Cardiac fibroblast (primary cell): ENCODE measurements at places on chromosomes 3 and 15.

- DNase-seq, result peak; percentile 15
These were observed 122.6 kb upstream of the SLC6A11 start for GRCh38 chr3:10693457-10693856.

DNA sequence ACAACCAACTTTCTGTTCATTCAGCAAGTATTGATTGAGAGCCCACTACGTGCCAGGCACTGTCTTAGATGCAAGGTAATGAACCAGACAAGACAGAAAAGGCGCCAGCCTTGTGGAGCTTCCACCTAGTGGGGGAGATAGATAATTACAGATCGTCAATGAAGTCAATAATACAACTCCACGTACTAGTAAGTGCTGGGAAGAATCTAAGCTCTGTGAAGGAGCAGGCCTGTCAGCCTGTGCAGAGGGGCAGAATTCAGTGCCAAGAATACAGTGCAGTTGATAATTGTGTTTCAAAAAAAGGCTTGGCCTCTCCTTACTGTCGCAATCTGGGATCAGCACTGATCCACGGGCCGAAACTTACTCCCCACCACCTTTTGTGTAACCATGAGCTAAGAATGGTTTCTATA lies 186.3 kb downstream of the FEZF2 start:
- DNase-seq, result peak; percentile 81

- DNase-seq, result no peak
These were observed 537.3 kb upstream of the NR2F2 start for GRCh38 chr15:95793231-95793630.

GRCh38 chr3:50195501-50196252 lies 4.3 kb downstream of the GNAT1 start:
- peak; percentile 12 for DNase-seq

DNA sequence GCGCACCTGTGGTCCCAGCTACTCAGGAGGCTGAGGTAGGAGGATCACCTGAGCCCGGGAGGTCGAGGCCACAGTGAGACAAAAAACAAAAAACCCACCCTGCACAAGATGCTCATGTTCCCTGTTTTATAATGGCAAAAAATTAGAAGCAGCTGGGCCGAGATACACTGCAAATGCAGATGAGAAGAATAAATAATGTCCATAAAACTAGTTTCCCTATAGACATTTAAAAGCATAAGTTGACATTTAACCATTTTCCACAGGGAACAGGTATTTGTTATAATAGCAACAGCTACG lies 537 bp upstream of the SCAP start:
- DNase-seq, result no peak

GRCh38 chr3:181369637-181370036 lies 342.1 kb upstream of the SOX2 start:
- DNase-seq, result no peak

GRCh38 chr3:118778201-118778600 lies 256.4 kb downstream of the IGSF11 start:
- no peak for DNase-seq

DNA sequence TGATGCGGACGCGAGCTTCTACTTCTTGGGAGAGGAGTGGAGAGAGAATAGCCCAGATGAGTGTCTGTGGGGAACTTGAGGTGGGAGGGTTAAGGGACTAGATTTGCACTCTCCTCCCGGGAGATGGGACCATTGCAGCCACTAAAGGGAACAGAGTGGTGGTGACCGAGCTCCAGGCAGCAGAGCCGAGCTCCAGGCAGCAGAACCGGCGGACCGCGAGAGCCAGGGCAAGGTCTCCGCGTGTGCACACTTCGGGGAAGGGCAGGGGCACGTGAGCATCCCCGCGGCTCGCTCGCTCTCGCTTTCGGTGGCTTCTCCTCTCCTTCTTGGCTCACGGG lies 1.1 kb downstream of the IGDCC3 start:
- DNase-seq, result no peak

GRCh38 chr3:148923592-148923991 lies 58.5 kb downstream of the CPA3 start:
- DNase-seq, result no peak

- DNase-seq, result no peak
These were observed 712.4 kb downstream of the GRM7 start for GRCh38 chr3:7573330-7573729.

DNA sequence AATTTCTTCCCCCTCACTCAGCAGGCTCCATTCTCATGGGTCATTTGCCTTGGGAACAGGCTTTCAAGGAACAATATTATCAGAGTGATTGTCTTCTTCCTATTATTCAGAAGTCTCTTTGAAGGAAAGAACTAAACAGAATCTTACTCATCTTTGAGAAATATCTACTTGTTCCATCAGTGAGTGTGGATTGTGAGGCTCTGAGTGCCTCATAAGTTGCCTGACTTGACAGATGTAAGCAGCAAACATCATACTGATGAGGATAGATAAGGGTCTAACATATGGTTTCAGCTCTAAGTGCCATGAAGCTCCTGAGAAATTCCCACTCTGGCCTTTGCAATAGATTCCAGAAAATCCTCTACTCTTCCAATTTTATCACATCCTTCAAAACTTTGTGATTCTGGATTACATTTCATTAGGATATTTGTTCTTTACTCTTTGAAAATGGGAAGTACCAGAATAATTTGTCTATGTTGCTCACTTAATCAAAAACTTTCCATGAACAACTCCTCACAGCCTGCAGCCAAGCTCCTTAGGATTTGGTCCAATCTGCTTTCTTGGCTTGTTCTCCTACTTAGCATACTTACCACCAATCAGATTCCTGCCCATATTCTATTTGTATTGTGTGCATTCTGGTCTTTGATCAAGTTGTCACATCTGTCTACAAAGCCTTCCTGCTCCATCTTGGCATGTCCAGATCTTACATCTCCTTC lies 120.1 kb downstream of the RPL22L1 start:
- DNase-seq, result peak; percentile 43

DNA sequence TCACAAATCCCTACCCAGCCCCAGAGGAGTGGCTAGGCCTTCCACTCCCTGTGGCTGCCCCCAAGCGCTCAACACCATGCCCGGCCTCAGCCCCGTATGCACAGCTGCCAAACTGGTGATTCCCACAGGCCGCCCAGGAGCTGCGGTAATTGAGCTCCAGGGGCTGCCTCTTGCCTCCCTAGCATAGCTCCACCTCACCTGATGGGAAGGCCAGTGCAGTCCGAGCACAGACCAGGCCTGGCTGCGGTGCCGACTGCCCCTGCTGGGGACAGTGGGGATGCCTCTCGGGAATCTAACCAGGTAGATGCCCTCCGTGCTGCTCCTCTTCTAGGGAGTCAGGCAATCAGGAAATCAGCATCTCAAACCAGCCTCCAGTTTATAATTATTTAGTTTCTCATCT lies 25.9 kb downstream of the SCN5A start:
- no peak for DNase-seq

DNA sequence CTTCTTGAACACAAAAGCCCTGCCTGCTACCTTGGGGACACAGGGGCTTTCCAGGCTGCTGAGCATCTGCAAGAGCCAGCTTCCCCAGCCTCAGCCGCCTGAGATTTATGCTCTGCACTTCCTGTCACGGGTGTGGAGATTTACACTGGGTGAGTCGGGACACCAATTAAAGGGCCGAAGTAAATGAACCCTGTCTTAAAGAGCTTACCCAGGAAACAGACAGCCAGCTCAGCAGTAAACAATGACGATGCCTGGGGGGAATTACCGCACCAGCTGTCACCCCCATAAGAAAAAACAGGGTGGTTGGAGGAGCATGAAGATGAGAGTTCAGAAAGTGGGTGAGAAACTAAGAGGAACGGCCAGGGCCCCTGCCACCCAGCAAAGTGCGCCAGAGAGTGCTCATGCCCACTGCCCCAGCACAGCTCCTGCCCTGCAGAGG lies 37.5 kb upstream of the IQSEC1 start:
- no peak for DNase-seq

DNA sequence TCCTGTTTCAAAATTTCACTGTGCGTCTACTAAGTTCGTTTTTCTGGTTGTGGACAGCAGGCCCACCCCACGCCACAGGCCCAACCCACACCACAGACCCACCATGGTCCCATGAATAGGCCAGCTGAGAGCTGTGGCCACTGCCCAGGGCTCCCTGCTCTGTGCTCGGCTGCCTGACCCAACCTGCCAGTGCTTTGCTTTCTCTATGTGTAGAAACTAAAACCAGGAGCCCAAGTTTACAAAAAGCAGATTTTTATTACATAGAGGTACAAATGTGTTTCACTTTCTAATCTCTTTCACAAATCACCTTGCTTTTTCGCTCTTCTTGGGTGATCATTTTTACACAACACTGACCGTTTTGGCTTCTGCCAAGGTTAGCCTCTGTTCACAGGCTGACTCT lies 69.1 kb downstream of the HERC2 start:
- DNase-seq, result no peak

DNA sequence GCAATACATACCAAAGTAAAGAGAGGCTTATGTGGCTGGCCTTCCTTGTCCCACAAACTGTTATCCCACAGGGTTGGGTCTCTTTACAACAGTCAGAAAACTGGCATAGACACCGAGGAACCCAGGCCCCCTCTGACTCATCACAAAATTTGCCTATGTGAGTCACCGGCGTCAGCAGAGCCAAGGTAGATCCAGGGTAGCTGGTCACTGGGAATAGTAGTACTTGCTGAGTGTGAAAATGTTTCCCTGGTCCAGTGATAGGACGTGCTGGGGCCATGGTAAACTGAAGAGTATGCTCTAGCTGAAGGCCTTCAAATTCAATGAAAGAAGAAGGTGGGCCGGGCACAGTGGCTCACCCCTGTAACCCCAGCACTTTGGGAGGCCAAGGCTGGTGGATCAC lies 27.1 kb upstream of the SKIL start:
- peak; percentile 64 for DNase-seq

- no peak for DNase-seq
These were observed 636.1 kb upstream of the NAALADL2 start for GRCh38 chr3:174223042-174223441.

DNA sequence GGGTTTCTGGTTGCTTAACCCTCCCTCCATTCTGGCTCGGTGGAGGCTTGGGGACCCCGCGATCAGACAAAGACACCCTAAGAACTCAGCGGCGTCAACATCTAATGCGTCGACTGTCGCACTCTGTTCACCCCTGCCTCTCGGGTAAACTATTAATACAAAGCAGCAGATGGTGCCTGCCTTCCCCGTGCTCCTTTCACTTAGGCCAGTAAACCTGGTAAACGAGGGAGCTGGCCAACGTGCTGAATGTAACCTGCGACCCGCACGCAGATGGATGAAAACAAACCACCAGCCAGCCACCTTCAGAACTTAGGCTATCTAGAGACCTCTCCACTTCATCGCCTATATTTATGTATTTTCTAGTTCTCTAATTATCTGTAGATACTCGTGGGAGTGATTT lies 848 bp upstream of the CADPS start:
- DNase-seq, result peak; percentile 39

GRCh38 chr15:41011055-41011815 lies 58.0 kb downstream of the CHAC1 start:
- DNase-seq, result peak; percentile 38

DNA sequence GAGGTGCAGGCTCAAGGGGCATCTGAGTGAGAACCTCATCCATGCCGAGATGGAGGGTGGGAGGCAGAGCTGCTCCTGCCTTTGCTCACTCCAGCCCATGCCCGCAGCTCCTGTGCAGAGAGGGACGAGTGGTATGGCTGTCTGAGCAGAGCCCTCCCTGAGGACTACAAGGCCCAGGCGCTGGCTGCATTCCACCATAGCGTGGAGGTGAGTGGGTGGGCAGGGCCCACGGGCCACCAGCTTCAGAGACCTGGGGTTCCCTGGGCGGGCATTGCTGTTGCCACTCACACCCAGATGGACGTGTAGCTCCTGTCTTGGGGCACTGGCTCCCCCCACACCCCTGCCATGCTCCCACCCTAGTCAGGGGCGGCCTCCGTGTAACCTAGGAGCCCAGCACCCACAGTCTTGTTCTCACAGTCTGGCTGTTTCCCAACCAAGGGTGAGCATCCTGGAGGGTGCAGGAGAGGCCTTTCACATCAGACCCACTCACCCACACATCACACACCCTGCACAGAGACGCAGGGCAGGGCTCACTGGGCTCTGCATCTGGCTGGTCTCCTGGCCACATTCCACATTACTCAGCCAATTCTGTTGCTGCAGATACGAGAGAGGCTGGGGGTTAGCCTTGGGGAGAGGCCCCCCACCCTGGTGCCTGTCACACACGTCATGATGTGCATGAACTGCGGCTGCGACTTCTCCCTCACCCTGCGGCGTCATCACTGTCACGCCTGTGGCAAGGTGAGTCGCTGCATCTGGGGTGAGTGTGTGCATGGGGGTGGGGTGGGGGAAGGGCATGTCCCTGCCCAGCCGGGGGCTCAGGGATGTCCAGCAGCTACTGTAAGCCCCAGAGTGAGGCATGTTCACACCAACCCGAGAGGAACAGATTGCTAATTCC lies 25.3 kb upstream of the NR2C2 start:
- peak; percentile 3 for DNase-seq

- no peak for DNase-seq
These were observed 1389.8 kb upstream of the ALCAM start for GRCh38 chr3:103976931-103977339.

DNA sequence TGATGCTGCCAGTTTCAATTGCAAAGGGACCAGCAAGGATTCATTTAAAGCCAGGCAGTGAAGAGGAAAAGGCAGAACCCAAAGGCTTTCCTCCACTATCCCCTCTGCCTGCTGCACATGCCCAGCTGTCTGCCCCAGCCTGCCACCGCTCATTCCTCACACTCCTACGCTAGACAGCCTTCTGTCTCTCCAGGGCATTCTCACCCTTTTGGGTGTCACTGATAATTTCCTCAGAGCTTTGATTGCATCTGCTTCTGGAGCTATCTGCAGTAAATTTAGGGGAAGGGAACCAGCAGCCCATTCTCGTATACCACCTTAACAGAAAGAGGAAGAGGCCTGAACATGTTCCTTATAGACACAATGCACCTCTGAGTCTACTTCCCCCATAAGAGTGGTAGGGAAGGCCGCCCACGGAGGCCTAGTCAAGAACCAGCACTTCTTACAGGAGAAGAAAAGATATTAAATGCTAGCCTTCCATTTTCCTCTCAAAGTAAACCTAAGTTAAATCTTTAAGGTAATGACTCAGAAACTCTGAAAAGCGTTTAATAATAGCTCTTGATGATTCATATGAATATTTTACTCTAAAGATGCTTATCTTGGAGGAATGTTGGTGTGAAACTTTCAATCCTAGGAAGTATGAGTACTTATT lies 20.9 kb downstream of the NUDT16 start:
- peak; percentile 57 for DNase-seq

DNA sequence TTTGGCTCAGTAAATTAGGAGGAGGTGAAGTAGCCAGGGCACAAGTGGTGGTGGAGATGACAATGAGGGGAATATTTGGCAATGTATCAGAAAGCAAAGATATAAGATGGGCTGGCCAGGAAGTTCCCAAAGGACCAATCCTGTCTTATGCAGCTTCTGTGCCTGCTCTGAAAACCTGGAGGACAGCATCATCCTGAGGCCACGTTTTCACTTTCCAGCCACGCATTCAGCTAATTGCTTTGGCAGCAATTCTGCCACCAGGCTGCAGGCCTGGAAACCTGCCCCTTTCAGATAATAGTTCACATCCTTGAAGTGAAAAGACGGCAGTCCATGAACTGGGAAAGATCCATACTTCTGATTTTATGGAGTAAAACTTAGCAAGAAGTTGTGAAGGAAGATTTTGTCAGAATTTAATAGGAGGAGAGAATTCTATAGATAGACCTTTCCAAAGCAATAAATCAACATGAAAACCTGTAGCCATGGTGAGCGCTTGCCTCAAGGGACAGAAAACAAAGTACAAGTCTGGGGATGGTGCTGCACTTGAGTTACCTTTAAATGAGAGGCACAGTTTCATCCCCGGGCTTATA lies 682.5 kb downstream of the GRM7 start:
- no peak for DNase-seq
